Activated naive CD4-positive, alpha-beta T cell treated with anti-CD3 and anti-CD28 coated beads, Interleukin-2, amount 10 ng/mL, durations not matched to agents 7 days and 5 days (primary cell): ENCODE measurements at places on chromosomes 13 and 19.

- no peak for DNase-seq
Observed at GRCh38 chr19:31518216-31519020, 169.2 kb upstream of the TSHZ3 start.

DNA sequence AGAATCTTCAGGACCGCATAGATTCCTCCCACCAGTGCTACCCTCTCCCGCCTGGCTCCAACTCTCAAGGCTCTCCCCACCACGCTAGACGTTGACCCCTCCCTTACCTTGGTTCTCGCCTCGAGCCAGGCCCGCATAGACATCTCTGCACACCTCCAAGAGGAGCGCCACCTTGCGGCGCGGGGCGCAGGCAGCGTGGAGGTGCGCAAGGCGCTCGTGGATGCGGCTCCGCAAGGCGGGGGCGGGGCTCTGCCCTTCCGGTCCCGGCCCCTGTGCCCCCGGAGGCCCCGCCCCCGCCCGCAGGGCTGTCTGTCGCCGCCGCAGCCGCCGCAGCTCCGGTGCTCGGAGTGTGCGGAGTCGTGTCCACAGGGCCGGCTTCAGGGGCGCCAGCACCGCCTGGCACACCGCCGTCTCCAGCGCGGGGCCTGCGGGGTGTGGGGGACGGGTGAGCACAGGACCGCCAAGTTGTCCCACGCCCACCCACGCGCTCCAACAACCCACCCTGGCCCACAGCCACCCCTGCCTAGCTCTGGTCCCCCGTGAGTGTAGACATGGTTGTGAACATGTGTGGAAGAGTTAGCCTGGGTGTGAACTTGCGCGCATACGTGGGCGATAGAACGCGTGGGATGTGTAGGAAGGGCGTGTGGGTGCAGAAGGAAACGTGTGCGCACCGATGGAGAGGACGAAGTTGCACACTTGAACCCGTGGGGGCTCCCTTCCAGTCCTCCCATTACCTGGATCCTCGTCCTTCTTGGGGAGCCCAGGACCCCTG, 8.1 kb downstream of the RINL start:
- peak; percentile 95 for DNase-seq

DNA sequence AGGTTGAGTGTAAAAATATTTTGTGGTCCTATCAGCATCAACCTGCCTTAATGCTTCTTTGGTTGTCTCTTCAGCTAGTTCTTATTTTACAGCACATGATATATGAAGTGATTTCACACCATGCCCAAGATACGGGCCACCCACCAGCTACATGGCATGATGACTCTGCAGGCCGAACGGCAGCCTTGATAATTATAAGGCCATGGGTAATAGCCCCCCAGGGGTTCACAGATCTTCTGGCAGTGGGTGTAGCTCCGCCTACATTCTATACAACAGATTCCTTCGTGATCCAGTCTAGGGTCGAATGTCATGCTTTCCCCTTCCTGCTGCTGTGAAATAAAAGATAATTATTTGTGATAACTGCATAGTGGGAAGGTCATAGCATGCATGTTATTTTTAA, 36.1 kb downstream of the CNMD start:
- no peak for DNase-seq

DNA sequence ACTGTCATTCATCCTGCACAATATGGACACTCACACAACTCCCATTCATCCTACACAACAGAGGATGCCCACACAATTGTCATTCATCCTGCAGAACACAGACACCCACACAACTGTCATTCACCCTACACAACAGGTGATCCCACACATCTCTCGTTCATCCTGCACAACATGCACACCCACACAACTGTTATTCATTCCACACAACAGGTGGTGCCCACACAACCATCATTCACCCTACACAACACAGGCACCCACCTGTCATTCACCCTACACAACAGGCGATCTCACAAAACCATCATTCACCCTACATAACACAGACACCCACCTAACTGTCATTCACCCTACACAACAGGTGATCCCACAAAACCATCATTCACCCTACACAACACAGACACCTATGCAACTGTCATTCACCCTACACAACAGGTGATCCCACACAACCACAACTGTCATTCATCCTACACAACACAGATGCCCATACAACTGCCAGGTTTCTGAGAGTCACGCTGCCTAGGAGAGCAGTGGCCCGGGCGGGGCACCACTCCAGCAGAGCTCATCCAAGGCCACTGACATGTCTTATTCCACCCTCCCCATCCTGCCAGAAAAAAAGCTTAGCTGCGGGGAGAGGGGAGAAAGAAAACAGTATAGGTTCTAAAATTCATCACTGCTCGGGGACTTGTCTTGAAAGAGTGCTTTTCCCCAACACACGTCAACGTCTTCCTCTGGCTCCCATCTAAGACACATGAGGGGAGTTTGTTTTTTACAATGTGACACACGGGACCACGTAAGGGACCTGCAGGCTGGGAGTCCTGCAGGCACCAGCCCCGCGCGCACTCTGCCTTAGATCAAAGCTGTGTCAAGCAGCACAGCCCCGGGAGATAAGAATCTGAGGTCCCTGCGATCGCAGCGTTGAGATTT, 44.0 kb downstream of the KLF2 start:
- peak; percentile 90 for DNase-seq

DNA sequence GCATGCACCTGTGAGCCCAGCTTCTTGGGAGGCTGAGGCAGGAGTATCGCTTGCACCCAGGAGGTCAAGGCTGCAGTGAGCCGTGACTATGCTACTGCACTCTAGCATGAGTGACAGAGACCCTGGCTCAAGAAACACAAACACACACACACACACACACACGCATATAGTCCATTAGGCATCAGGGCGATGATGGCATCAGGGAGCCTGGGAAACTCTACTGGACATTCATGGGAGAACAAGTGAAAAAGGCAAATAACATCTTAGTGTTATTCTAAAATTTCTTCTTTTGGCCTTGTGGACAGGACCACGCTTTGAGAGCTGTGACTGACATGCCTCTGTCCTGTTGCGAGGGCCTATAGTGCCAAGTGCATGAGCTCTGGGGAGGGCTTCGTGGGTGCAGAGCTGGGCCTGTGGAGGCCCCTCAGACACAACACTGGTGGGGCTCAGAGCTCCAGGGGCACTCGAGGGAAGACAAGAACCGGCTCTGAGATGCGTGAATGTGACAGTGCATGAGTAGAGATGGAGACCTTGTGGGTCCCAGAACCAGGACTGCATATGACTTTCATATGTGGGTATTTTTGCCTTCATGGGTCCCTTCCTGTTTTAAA, 8.0 kb upstream of the USF2 start:
- peak; percentile 17 for DNase-seq

- DNase-seq, result no peak
Observed at GRCh38 chr13:30720172-30720869, 15.0 kb upstream of the ALOX5AP start.

DNA sequence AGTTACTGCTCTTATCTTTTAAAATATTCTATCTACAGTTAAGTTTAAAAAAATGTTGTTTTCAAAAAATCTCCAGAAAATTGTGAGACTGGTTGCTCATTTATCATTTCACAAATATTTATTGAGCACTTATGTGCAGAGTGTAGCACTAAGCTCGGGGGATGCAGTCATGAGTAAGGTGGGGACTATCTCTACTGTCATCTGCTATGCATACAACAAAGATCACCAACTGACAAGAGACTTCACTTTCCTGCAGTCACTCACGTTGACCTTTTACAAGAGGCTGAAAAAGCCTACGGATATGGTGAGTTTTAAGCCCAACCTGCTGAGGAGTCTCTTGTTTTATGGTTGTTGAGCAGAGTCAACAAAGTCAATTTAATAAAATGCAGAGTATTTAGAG, 392.5 kb downstream of the KLF12 start:
- DNase-seq, result no peak

GRCh38 chr19:48968179-48968661, 3.1 kb downstream of the FTL start:
- no peak for DNase-seq

DNA sequence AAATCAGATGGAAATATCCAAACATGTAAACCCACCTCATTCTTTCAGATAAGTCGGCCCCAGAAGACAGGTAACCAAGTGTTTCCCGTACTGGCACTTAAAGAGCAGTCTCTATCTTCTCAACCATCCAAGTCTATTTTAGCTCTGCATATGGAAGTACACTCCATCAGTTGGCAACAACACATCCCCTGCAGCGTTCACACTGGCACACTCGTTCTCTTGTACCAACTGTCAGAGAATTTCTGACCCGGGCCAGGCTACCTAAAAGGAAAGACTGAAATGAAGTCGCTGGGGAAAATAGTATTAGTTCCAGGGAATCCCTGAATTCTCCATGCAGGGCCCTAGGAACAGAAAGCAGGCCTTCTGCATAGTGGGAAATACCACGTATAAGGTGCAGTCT, 109.3 kb downstream of the RXFP2 start:
- no peak for DNase-seq

DNA sequence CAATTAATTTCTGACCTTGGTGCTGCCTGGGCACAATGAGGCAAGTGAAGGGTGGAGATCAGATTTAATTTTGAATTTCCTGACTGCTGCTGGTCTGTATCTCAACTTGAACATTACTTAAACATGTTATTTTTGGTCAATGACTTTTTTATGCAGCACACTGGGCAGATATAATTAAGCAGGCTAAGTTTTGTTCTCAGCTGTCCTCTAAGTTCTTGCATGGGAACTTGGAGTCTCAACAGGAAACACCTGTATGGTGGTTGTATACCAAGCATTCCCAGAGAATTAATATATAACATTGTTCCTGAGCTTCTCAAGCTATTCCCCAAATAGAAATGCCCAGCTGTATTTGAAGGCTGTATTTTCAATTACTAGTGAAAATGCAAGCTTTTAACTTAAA, 113.5 kb upstream of the EDNRB start:
- no peak for DNase-seq

DNA sequence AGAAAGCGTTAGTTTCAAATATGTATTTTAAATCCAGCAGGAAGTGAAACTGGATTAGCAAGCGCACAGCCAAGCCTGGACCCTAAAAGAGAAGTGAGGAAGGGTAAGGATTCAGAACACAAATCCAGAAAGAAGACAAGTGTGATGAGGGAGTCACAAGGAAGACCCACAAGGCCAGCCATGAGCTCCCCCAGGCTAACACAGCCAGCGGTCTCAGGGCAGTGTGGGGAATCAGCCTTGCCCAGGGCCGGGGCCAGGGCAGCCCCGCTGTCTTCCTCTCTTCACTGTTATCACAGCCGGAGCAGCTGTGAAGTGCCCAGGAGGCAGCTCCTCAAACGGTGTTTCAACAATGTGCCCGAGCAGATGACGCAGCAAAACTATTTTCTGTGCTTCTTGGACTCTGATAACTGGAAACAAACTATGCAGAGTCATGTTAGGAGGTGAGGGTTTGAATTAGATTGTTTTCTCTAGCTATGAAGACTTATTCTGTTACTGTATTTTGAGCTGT, 12.2 kb upstream of the CDC16 start:
- DNase-seq, result no peak

DNA sequence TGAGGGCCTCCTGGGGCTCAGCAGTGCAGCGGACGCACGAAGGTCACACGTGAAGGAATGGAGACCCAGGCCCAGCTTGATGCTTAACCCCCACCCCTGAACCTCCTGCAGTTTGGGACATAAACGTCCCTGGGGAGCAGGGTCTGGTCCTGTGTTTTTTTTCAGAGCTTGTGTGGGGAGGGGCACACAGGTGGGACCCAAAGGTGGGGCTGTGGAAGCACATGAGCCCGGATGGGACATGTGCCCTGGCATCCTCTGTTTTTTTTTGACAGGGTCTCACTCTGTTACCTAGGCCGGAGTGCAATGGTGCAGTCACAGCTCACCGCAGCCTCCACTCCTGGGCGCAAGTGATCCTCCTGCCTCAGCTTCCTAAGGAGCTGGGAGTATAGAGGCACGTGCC, 20.5 kb downstream of the UBXN6 start:
- DNase-seq, result no peak

DNA sequence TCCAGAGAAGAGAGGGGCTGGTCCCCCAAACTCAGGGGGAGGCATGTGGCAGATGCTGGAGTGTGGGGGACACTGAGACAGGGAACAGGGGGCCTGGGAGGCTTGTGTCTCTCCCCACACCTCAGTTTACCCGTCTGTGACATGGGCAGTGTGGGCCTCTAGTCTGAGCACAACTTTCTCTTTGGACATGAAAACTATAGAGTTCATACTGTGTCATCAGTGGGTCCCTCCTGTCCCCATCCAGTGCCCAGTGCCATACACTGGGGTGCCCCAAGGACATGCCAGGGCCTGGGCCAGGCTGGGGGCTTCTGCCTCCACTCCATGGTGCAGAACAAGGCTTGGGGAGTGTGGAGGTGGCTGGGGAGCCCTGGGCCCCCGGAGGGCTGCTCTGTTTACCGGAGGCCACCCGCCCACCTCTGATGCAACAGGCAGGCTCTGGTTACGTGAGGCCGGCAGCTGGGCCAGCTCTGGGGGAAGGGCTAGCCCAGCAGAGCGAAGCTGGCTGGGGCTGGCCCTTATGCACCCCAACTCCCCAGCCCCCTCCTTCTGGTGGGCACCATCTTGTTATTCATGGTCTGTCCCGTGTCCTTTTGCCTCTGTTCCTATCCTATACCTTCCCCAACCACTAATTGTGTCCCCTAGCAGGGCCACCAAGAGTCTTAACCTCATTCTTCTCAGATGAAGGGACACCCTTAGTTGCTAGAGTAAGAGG, 1.9 kb upstream of the MEF2B start:
- DNase-seq, result no peak

DNA sequence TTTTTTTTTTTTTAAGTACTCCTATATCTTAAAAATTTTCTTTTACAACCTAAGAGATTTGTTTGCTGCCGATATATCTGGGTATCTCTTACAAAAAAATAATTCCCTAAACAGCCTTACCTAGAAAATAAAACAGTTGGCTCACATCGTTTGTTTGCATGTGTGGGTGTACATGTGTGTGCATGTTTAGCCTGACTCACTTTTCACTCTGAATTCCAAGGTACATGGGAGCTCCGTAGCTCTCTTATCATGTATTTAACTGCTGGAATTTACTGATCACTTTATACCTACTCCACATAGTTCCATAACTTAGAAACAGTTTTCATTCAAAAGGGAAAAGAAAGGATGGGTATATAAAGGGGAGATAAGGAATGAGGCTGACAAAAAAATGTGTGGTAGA, 616.5 kb downstream of the GPC6 start:
- no peak for DNase-seq

GRCh38 chr13:97471711-97472110, 37.7 kb downstream of the RAP2A start:
- DNase-seq, result no peak

DNA sequence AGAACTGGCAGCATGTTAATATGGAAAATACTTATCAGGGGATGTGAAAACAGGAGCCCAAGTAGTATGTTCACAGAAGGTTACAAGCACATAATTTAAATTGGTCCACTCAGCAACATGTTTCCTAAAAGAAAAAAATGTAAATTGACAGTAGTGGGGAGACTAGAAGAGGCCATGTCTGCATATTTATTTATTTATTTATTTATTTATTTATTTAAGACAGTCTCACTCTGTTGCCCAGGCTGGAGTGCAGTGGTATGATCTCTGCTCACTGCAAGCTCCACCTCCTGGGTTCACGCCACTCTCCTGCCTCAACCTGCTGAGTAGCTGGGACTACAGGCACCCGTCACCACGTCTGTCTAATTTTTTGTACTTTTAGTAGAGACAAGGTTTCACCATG, 13.7 kb upstream of the ZNF8 start:
- no peak for DNase-seq

- DNase-seq, result no peak
Observed at GRCh38 chr19:7817801-7818200, 12.2 kb upstream of the EVI5L start.
